ENCODE measurements at places on chromosomes 4 and X.

DNA sequence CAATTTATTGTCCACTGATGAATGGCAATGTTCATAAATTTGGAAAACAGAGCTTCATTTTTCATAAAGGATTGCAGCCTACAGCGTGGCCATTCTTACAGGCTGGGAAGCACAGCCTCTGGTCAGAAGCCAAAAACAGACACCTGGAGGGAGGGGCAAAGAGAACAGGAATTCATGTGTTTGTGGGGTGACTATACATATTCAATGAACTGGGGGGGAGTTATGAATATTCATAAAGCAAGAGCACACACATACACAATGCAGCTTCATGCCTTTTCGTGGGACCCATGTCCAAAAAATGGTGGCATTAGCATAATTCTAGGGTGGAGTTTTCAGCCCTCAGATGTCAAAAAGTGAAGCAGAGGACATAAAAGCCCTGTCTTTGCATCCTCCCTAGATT, 173.3 kb downstream of the VEGFC start:
- DNase-seq: no peak

DNA sequence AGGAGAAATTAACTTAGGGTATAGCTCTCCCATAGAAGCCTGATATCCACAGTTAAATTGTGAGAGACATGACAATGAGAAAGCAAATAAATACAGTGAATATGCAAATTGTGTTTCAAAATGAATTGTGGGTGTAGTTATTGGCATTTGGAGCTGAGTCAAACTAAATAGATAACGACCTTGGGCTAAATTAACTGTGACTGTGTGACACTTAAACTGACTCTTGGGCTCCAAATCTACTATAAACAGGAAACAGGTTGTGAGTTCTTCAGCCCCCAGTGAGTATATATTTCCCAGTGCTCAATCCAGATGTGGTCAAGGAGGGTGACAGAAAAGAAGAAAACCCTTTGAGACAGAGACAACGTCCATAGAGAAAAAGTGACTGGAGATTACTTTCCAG, 11.3 kb upstream of the MAGEA10 start:
- no peak for DNase-seq

- DNase-seq: no peak
These were observed 12.8 kb upstream of the STBD1 start for GRCh38 chr4:76293772-76294171.

GRCh38 chr4:99645036-99645435, 12.6 kb downstream of the C4orf54 start:
- no peak for DNase-seq

GRCh38 chr4:73862322-73862721, 6.9 kb upstream of the CXCL1 start:
- DNase-seq: no peak

GRCh38 chrX:48540028-48540375, 488 bp downstream of the TBC1D25 start:
- peak; percentile 62 for DNase-seq

DNA sequence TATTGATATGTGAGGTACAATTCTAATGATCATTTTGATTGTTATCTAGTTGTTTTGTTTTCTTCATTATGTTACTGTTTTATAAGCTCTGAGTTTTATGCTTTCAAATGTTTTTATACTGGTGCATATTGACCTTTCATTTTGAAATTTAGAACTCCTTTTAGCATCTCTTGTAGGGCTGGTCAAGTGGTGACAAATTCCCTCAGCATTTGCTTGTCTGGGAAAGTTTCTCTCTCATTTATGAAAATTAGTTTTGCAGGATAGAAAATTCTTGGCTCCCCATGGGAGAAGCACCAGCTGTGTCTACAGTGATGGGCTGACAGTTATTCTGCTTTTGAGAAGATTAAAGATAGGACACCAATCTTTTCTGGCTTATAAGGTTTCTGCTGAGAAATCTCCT, 105.3 kb upstream of the SPRY1 start:
- no peak for DNase-seq

DNA sequence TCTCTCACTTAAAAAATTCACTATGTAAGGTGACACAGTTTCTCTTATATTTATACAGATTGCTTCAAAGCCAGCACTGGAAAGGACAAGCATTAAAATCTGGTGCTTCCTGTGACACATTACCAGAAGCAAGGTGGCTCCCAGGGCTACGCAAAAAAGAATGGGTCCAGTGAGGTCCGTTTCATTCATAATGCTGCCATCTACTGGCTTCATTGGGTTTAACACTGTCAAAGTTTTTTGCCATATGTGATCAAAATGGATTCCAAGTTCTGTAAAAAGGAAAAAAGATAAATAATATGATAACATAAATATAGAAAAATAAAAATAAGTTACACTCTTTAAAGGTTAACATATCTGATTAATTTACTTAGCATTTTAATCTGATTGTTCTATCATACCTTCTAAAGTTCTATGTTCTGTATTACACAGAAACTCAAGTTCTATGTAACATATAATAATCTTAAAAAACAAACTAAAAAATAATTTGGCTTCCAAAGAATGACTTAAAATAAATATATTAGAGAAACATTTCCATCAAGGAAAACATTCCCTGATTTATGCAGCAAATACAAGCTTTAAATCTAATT, 22.1 kb downstream of the YIPF7 start:
- peak; percentile 28 for DNase-seq

DNA sequence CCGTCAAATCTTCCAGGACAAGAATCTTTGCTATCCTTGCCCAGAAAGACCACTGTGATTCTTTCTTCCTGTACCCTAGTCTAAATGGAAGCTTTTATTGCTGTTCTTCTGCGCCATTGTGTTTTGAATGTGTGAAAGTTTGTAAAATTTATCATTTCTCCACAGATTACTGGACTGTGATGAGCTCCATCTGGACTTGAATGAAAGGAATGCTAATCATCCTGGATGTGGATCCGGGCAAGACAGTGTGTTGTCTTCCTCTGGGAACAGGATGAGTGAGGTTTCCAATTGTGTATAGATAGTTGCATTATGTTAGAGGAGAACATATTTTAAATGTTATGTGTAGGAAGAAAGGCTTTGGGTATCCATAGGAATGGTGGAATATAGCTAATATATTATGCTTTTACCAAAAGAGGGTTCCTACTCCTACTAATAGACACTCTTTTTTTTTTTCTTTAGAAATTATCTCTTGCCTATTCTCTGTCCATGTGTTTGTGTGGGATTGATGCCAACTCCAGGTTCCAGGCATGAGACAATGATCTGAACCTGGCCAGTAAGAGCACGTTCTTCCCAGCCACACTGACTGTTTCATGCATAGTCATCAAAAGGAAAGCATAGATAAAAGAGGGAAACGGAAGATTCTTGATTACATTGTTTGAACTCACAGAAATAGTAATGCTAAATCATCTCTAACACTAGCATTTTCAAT, 803.6 kb upstream of the ADGRL3 start:
- DNase-seq: no peak

- no peak for DNase-seq
These were observed 505.7 kb downstream of the ZNF674 start for GRCh38 chrX:46039526-46039925.

GRCh38 chr4:100489305-100489704, 28.5 kb downstream of the EMCN start:
- DNase-seq: no peak
